Activated gamma-delta T cell treated with Interleukin-2 at 50 U/mL for 16 hours (primary cell): ENCODE measurements at places on chromosomes 6 and 20.

GRCh38 chr20:24993337-24994185, 1.0 kb upstream of the APMAP start:
- DNase-seq: no peak

DNA sequence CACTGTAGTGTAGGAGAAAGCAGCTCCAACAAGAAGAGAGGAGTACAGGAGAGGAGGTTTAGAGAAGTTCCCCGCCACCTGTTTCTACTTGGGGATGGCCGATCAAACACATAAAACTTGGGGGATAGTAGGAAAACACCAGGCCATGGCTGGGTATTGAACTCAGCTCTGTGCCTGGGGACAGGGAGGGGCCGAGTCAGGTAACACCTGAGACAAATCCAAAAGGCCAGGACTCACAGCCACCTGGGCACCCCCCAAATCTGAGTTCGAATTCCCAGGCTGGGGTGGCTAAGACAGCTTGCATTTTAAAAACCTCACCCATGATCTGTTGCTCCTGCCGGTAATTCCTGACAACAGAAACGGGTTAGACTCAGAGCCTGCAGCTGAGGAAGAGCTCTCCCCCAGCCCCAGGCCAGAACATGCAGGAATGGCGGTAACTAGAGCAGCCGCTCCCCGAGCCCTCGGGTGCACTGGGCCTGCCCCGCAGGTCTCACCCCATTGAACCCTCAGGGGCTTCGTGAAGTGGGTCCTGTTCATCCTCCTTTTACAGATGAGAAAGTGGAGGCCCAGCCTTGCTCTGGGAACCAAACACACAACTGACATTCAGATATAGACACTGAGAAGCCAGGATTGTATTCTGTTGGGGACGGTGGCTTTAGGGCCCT, 61.0 kb downstream of the TCP11 start:
- DNase-seq: no peak

DNA sequence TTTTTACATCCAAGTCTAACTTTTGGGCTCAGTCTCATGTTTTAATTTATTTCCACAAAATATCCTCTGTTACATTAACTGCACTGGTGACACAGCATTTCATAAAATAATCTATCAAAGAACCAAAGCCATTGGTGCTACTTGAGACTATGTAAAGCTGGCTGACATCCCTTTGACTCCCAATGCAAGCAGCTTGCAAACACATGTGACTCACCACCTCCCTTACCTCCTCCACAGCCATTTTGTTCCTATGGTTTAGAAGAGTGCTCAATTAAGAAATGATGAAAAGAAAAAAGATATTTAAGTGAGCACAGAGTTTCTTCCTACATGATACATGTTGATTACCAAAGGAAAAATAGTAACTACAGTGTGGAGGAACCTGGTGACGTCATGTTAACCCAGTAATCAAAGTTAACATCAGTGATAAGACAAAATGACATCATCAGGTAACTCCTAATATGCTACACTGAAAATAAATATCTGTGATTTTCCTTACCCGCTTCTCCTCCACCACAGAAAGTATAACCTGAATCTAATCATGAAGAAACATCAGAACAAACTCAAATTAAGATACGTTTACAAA, 53.3 kb upstream of the LGSN start:
- no peak for DNase-seq

DNA sequence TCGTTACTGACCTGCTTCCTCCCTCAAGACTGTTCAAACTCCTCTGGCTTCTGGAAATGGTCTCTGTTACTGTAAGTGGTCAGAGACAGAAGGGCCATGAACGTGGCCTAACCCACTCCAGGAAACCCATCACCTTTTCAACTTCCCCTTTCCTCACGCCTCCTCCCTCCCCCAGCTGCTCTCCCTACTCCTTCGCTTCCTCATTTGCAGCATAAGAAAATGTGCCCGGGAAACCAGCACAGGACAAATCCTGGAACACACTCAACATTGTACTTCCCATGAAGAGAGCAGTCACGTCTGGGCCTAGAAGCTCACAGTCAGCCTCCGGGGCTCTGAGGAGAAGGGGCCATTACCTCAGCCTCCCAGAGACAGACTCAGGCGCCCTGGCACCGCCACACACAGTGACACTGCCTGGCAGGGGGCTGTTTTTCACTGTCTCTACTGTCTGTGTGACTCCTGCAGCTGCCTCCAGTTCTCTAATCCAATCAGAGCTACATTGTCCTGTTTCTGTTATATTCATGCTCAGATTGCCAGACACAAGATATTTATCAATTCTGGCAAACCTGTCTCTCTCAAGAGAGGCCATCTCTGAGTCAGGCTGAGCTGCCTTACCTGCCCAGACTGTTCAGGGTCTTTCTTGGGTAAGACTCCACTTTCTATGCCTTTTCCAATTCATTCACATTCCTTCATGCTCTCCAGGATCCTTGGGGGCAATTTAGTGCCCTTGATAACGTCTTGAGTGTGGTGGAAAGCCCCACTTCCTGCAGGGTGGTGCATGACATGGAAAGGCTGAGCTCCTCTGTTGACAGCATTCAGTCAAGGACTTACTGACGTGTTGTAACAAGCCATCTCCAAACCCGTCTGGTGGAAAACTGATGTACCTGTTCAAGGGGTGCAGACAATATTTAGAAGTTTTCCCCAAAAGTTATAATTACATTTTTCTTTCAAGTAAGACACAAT, 242.2 kb downstream of the HIVEP2 start:
- no peak for DNase-seq

DNA sequence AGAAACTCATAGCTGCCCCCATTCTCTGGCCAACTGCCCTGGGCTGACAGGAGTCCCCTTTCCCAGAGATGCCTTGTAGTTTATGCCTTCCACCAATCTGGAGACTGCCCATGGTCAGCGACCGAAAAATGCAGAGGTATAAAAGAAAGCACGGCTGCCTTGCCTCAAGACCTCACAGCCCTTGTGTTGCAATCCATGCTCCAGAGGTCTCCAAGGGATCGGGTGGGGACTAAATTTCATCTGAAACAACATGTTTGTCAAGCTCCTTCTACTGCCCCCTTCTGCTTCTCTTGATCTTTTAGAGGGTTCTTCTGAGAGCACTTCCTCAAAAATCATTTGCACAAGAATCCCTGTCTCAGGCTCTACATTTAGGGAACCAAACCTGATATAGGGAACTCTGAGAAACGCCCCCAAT, 128.8 kb downstream of the PLCB1 start:
- no peak for DNase-seq

GRCh38 chr6:81818901-81819361, 66.5 kb upstream of the TENT5A start:
- DNase-seq: no peak

DNA sequence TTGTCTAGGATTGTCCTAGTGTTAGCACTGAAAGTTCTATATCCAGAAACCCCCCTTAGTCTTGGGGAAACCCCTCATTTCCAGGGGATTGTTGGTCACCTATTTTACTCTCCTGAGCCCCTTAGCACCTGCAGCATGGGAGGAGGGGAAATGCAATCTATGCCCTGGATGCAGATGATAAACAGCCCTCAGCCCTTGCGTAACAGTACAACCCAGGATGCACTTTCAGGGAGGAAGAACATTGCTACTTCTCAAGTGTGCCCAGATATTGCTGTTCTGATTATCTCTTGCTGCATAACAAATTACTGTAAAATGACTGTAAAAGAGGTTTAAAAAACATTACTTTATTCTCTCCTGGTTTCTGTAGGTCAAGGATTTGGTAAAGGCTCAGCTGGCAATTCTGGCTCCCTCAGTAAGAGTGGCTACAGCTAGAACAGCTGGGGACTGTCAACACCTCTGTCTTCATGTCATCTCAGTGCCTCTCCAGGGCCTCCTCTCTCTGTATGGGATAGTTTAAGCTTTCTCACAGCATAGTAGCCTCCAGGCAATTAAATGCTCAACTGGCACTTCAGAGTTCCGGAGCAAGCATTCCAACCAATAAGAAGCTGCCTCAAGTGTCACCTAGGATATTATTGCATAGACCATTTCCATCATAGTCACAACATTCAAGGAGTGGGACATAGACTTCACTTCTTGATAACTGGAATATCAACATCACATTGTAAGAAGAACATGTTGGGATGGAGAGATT, 117.8 kb upstream of the FOXO3 start:
- no peak for DNase-seq

- no peak for DNase-seq
Measured at GRCh38 chr20:56519551-56519950, 5.0 kb upstream of the FAM209A start.

DNA sequence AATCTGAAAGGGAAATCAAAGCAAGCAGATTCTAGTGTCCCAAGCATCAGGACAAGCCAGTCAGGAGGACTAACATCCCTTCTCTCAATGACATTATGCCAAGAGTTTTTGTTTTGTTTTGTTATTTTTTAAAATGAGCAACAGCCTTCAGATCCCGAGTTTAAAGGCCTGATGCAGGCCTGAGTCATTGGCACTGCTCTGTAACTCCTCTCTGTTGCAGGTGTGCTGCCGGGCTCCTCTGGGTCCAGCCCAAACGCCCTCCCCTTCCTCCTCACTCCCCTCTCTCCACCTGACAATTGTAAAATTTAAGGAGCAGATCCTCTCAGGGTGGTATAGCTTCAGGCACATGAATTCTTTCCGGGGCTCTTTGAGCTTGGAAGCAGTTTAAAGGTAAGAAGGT, 502.0 kb downstream of the BMP2 start:
- DNase-seq: no peak

DNA sequence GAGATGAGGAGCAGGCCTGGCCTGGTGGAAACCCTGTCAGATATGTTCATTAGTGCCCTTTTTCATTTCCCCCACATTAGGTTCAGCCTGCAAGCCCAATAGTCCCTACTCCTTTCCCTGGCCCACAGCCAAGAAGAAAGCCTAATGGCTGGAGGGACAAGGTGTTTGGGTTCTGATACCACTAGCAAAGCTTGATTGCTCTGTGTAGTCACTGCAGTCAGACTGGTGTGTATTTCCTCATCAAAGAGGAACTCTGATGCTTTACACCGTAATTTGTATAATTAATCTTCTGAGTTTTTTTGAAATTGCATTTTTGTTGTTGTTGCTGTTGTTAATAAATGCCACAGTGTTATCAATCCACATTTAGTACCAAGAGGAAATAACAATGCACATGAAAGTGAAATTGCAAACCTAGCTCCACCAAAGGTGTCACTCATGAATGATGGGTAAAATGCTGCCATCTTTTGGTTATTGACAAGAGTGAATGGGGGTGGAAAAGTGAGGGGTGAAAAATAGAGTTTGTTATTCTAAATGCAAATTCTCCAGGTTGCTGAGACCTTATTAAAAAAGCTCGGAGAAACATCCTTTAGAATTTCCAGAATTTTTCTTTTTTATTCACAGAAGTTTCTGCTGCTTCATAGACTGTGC, 320.2 kb upstream of the POU3F2 start:
- DNase-seq: no peak

GRCh38 chr6:166058064-166058739, 109.4 kb downstream of the TBXT start:
- DNase-seq: no peak

DNA sequence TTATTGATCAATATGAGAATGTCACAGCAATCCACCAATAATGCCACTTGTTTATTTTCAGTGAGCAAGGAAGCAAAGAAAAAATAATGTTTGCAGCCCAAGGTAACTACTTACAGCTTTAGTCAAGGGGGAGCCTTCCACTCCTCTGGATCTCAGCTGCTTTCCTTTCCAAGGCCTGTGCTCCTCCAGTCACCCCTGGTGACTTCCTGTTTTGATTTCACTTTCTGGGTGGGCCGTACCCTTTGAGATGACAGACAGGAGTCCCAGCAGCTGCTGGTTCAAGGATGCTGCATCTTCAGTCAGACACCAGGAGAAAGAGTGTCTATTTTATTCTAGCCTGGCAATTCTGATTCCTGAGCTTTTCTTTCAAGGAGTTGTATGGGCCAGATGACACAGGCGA, 5.6 kb upstream of the VNN2 start:
- DNase-seq: peak; percentile 45

GRCh38 chr6:1554476-1555310, 55.0 kb upstream of the FOXC1 start:
- DNase-seq: peak; percentile 29

DNA sequence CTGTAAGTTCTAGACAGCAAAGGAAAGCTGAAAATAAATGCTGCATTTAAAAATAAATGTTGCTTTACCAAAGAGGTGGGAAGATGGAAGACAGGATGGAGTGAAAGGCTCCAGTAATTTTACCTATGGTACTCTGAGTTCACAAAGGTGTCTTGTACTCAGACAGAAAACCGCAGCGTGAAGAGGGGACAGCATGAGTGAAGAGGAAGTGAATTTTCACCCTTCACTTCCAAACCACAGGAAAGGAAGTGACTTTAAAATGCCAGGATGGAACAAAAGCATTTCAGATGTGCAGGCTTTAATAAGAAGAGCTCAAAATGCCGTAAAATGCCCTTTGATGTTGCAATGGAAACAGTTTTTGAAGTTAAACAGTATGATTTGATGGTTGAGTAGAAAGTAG, 91.2 kb upstream of the TINAG start:
- DNase-seq: no peak
